Stimulated activated CD8-positive, alpha-beta memory T cell treated with anti-CD3 and anti-CD28 coated beads, Interleukin-7, amount 100 ng/mL, for 1 hour (primary cell): ENCODE measurements at places on chromosomes 16 and 17.

GRCh38 chr17:69575346-69575761, 160.9 kb downstream of the MAP2K6 start:
- no peak for DNase-seq

DNA sequence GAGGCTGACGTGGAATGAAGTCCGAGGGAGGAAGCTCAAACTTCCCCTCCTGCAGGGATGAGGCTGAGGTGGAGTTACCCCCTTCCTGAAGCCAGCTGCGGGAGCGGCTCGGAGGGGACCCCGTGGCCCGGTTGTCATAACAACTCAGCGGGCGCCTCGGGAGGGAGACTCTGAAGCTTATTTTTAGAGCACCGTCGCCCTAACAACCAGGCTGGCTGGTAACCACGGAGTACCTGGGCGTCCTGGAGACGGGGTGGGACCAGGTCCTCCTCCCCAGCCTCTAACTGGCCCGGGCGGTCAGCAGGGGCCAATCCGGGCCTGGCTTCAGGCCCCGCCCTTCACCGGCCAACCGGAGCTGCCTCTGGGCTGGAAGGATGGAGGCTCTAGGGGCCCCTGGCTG, 27.7 kb downstream of the NECAB2 start:
- DNase-seq = no peak

GRCh38 chr16:30565526-30565925, 6.0 kb downstream of the ZNF688 start:
- no peak for DNase-seq

- DNase-seq = no peak
Observed at GRCh38 chr17:67139784-67140665, 95.7 kb downstream of the CACNG1 start.

- no peak for DNase-seq
Observed at GRCh38 chr17:66493283-66494019, 191.0 kb downstream of the PRKCA start.

- DNase-seq = no peak
Observed at GRCh38 chr17:82528484-82529265, 9.1 kb downstream of the FOXK2 start.

GRCh38 chr17:18002171-18002570, 29.5 kb downstream of the DRC3 start:
- no peak for DNase-seq

DNA sequence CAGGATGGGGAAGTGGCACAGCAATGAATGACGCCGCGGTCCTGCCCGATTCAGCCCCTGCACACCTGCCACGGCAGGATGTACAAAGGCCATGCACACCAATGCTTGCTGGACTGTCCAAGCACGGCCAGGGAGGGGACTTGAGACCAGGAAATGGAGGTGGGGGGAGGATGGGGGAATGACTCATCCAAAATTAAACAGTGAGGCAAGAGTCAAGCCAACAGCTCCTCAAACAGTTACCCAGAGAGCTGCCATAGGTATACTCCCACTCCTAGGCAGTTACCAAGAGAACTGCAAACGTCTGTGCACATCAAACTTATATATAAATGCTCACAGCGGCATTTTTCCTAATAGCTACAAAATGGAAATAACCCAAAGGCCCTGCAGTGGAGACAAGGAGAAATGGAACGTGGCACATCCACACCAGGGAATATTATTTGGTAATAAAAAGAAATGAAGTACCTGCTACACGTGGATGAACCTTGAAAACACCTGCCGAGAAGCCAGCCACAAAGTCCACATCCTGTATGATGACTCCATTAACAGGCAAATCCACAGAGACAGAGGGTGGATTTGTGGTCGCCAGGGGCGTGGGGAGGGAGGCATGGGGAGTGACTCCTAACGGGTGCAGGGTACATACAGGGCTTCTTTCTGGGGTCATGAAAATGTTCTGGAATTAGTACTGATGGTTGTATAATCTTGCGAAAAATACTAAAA, 54.1 kb downstream of the VAC14 start:
- no peak for DNase-seq

DNA sequence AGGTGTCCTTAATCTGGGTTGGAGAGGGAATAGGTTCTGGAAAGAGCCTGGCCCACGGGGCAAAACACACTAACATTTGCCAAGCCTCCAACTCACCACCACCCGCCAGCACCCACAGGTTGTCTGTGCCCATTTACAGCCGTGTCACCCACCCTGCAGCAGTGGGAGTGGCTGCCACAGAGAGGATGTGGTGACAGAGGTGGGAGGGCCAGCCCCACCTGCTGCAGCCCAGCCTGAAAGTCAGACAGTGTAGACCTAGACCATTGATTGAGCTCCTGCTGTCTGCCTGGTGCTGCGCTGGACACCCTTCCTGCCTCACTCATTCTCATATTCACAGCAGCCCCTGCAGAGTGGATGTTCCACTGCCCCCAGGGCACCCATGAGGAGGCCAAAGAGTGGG, 44.7 kb downstream of the IL21R start:
- peak; percentile 71 for DNase-seq

GRCh38 chr16:71499775-71500364, 10.7 kb upstream of the ZNF19 start:
- peak; percentile 11 for DNase-seq

GRCh38 chr17:29349409-29349808, 40.8 kb upstream of the TAOK1 start:
- no peak for DNase-seq

- DNase-seq = no peak
Observed at GRCh38 chr17:78396441-78397337, 18.2 kb downstream of the PGS1 start.
